ENCODE measurements at places on chromosomes 12 and 14.

DNA sequence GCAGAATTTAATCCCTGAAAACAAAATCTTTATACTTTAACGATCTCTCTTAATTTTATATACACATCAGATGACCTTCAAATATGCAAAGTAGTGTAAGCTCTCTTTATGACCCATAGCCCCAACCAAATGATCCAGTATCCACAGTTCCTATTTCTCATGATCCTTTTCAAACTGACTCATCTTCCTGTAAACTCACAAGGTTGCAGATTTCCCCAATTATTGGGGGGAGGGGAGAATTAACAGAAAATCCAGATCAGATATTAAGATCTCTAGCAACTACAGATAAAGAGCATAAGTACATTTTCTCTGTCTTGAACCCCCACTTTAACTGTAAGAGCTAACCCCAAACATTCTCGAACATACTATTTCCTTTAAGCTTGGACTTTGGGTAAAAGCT, 12.5 kb downstream of the GNS start:
- DNase-seq: no peak

DNA sequence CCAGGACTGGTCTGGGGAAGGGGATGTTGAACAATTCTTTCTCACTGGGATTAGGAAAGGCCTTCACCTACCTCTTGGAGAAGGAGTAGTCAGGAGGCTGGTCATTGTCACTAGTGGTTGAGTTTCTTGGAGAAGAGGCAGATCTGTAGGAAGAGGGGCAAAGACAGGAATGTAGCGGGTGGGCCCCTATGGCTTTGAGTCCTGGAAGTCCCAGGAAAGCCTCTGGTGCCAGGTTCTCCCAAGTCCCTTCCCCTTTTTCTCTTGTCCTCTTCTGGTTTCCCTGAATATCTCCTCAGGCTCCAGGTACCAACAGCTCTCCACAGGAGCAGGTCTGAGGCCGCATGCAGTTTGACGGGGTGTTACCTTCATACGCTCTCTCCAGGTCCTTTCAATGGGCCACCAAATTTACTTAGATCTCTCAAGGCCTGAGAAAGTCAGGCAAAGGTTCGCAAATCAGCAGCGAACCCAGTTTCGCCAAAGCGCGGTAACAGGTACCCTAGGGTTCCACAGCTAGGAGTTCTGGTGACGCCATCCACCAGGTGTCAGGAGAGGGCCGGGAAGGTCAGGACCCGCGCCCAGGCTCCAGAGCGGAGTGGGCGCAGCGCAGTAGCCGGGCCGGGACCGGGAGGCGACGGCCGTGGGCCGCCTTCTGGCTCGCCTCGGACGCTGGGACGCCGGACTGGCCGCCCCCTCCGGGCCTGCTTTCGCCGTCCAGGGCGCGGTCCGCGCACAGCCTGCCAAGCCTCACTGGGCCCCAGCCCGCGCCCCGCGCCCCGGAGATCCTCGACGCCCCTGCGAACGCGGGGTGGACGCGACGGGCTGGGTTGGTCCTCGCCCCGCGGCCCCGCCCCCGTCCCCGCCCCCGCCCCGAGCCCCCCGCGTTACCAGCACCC, 795 bp downstream of the SMAGP start:
- peak; percentile 21 for DNase-seq

GRCh38 chr12:111117017-111117416, 196.6 kb upstream of the MYL2 start:
- no peak for DNase-seq

DNA sequence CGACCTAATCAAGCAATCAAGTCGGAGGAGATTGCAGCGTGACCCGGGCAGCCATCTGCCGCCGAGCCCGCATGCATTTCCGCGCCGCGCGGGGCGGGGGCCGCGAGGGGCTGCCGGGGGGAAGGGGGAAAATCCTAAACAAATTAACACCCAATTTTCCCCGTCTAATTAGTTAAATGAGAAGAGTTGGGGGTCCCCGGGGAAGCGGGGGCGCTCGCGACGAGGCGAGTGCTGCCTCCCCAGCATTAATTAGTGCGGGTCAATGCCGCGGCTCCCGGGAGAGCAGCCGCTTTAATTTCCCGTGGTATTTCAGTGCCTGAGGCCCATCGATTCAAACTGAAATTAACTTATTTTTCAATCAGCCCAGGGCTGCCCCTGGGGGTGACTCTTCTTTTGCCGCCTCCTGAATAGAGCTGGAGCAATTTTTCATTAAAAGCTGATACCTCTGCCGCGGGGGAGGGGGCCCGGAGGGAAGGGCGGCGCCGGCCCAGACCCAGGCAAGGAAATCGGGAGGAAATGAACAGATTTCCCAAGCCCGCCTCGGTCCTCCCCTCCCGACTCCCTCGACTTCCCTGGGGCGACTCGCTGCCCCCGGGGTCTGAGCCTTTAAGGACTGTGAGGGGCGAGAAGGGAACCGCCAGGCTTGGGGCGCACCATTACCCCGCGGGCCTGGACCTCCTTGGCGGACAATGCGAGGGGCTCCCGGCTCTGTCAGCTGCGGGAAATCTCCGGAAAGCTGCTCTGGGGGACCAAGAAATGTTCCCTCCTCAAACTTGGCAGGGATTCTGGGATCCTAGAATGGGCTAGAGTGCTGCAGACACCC, 18.9 kb downstream of the VSX2 start:
- no peak for DNase-seq

DNA sequence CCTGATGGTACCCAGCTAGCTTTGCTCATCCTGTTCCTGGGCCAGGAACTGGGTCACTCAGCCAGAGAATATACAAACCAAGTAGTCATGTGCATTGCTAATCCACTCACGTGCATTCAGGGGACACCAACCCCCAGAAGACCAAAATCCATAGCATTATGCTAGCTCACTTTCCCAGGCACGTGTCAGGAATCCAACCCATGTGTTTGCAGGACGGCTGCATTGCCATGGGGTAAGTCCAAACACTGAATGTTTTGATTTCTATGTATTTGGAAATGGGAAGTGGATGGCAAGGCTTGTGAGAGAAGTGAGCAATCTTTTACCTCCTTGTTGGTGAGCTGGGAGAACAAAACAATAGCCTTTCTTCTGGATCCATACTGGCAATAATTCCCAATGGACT, 87.1 kb upstream of the FOXN3 start:
- no peak for DNase-seq
